Activated T-helper 17 cell treated with anti-CD3 and anti-CD28 coated beads, Interleukin-2, amount 50 U/mL, for 72 hours (primary cell): ENCODE measurements at places on chromosomes 4 and X. TPM values are rescaled to one million over a fixed set of nuclear protein-coding genes. Genes with fewer than 3 reads are reported as not detected.

DNA sequence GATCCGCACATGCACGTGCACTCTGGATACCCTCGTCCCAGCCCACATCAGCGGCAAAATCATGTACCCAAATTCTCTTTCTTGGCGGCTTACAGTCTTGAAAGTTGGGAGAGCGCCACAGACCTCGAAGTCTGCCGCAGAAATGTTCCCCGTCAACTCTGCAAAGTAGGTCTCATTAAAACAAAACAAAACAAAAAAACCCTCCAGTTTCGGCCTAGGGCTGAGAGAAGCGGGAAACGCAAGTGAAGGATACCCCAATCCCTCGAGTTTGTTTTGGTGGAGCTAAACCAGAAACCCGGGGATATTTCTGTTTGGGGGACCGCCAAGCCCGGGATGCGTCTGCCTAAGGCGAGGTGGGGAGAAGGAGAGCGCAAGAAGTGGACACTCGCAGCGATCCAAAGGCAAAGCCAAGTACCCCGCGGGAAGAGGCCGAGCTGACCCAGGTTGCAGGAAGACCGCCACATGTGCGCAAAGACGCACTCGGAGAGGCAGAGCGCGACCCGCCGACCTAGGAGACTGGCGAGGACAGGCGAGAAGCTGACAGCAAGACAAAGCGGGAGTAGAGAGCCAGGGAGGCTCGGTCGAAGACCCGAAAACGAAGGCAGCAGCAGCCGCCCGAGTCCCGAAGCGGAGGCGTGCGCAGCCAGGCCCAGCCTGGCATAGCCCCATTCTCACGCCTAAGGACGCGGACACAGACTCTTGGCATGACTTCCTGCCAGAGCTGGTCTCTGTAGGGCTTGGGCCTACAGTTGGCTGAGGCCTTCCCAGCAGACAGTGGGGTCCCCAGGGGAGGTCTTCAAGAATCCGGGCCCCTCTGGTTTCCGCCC lies 49.6 kb upstream of the BCOR start:
- H3K27me3 ChIP-seq = no peaks in the 10 kb centered on the region
- H3K27ac ChIP-seq = no peak overlapping the region
- H3K4me1 ChIP-seq = no peaks in the 10 kb centered on the region
- H3K36me3 ChIP-seq = no peaks in the 10 kb centered on the region
- H3K4me3 ChIP-seq = peak overlapping the region; percentile 51

DNA sequence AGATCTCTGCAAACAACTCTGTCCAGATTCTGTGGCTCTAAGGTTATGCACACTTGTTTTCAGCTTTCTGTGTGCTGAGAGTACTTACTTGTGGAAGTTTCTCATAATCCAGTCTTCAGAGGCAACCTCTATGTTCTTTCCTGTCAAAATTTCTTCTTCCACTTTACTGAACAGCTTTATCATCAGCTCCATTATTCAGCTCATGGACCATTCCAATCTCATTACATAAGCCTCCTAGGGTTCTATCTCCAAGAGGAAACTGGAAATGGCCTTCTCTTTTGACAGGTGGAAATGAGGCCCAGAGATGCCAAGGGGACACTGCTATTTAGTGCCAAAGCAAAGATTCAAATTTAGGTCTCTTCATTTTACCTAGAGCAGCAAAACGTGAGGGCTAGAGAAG lies 61.3 kb downstream of the CHRDL1 start:
- H3K4me3 ChIP-seq = no peak overlapping the region
- no peaks in the 10 kb centered on the region for H3K27me3 ChIP-seq
- no peaks in the 10 kb centered on the region for H3K4me1 ChIP-seq
- H3K27ac ChIP-seq = no peak overlapping the region
- ATAC-seq = no peak

DNA sequence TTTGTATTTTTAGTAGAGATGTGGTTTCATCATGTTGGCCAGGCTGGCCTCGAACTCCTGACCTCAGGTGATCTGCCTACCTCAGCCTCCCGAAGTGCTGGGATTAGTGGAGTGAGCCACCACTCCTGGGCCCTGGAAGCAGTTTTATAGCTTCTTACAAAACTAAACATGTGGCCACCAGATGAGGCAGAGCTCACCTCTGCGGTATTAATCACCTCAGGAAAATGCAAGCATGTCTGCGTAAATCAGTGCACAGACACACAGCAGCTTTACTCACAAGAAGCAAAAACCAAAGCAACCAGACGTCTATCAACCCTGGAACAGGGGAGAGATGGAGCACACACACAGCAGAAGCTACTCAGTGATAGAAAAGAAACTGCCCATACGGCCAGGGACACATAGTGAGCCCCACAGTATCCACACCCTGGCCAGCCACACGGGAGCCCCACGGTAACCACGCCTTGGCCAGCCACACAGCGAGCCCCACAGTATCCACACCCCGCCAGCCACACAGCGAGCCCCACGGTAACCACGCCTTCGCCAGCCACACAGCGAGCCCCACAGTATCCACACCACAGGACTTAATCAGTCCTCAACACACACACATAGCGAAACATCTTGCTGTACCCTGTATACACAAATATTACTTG lies 30.2 kb downstream of the PPP2R3B start:
- H3K4me1 ChIP-seq = peaks cover 17% of the 10 kb centered on the region
- H3K27ac ChIP-seq = peak overlapping the region; percentile 96
- H3K36me3 ChIP-seq = peaks cover 30% of the 10 kb centered on the region
- peak overlapping the region; percentile 76 for H3K4me3 ChIP-seq
- H3K27me3 ChIP-seq = no peaks in the 10 kb centered on the region
- ATAC-seq = peak; percentile 28

- no peaks in the 10 kb centered on the region for H3K27me3 ChIP-seq
- H3K4me1 ChIP-seq = peaks cover 7% of the 10 kb centered on the region
- H3K4me3 ChIP-seq = no peak overlapping the region
- no peak overlapping the region for H3K27ac ChIP-seq
- no peak for ATAC-seq
- H3K36me3 ChIP-seq = peaks cover 90% of the 10 kb centered on the region
Measured at GRCh38 chrX:47174376-47174775, 19.3 kb upstream of the UBA1 start.

DNA sequence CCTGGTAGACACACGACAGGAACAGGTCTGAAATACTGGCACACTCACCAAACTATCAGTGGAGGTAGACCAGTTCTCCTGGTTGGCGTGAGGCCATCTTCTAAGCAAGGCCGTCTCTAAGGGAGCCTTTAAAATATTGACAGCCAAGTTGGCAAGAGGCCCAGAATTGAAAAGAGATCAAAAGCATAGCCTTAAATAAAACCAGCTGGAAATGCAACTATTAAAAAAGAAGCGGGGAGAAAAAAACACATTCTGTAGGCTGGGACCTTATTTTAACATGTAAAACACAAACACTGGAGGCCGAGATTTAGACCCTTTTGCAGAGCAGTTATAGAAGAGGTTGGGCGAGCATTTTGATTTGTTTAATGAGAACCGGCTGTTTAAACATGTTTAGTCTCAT lies 233.0 kb upstream of the CLNK start:
- H3K4me1 ChIP-seq = no peaks in the 10 kb centered on the region
- no peak for ATAC-seq
- H3K27me3 ChIP-seq = no peaks in the 10 kb centered on the region
- H3K27ac ChIP-seq = no peak overlapping the region
- no peaks in the 10 kb centered on the region for H3K36me3 ChIP-seq

- H3K4me1 ChIP-seq = no peaks in the 10 kb centered on the region
- H3K27ac ChIP-seq = no peak overlapping the region
- H3K27me3 ChIP-seq = no peaks in the 10 kb centered on the region
- no peak for ATAC-seq
- no peaks in the 10 kb centered on the region for H3K36me3 ChIP-seq
- H3K4me3 ChIP-seq = no peak overlapping the region
Measured at GRCh38 chr4:96145601-96146000, 305.7 kb downstream of the PDHA2 start.

The XG gene
- 0.34 TPM for total RNA-seq

The PASD1 gene
- not detected for total RNA-seq

The CXCL3 gene
- not detected for total RNA-seq
